GM19239 (cell line): ENCODE measurements at places on chromosomes 16 and 17.

- DNase-seq = peak; percentile 72
Observed at GRCh38 chr17:17959520-17960361, 12.5 kb downstream of the TOM1L2 start.

- DNase-seq = no peak
Observed at GRCh38 chr16:11201498-11202259, 54.3 kb downstream of the SOCS1 start.

GRCh38 chr16:21656795-21657768, 4.7 kb upstream of the IGSF6 start:
- peak; percentile 58 for DNase-seq

DNA sequence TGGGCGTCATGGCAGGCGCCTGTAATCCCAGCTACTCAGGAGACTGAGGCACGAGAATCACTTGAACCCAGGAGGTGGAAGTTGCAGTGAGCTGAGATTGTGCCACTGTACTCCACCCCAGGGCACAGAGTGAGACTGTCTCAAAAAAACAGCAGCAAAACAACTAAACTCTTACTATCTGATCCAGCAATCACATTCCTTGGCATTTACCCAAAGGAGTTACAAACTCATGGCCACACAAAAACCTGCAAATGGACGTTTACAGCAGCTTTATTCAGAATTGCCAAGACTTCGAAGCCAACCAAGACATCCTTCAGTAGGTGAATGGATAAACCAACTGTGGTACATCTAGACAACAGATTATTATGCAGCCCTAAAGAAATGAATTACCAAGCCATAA, 4.0 kb downstream of the SIAH1 start:
- DNase-seq = no peak

DNA sequence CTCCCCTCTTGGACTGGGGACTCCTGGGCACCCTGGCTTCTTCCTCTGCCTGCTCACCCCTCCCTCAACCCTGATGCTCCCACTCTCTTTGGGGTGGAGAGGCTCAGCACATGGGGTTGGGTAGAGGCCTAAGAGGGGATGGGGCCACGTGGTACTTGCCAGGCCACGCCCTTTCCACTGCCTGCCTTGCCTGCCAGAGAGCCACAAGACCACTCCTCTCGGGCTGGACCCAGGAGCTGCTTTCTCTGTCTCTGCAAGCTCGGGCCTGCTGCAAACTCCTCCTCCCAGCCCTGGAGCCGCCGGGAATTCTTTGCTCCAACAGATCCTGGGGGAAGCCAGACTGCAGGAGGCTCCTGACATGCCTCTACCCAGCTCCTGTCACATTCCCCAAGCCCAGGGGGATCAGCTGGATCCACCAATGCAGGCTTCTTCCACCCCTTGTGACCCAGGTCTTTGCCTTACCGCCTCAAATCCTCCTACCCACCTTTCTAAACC, 11.8 kb downstream of the DLX4 start:
- DNase-seq = no peak

GRCh38 chr17:66420961-66421371, 118.6 kb downstream of the PRKCA start:
- DNase-seq = no peak

GRCh38 chr17:36544044-36544306, 744 bp upstream of the GGNBP2 start:
- peak; percentile 16 for DNase-seq

- no peak for DNase-seq
Observed at GRCh38 chr17:9028988-9029570, 7.8 kb downstream of the NTN1 start.

DNA sequence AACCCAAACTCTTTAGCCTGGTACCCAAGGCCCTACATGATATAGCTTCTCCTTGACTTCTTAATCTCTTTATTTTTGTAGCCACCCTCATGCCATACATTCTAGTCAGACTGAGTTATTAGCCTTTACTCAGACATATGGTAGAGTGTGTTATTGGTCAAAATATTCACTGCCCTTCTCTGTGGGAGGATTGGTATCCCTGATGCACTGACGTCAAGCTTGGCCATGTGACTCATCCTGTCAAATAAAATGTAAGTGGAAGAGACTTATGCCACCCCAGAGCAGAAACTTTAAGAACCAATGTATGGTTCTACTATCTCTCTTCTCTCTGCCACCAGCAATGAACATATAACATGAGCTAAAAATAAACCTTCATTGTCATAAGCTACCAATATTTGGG, 12.2 kb upstream of the BEAN1 start:
- no peak for DNase-seq

- no peak for DNase-seq
Observed at GRCh38 chr17:77203436-77203835, 62.7 kb downstream of the SEC14L1 start.

DNA sequence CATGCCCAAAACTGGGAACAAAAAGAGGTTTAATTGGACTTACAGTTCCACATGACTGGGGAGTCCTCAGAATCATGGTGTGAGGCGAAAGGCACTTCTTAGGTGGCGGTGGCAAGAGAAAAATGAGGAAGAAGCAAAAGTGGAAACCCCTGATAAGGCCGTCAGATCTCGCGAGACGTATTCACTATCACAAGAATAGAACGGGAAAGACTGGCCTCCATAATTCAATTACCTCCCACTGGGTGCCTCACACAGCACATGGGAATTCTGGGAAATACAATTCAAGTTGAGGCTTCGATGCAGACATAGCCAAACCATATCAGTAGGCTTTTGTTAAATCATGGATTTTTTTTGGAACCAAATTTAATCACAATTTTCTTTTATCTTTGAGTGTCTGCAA, 24.4 kb downstream of the RBL2 start:
- DNase-seq = no peak

DNA sequence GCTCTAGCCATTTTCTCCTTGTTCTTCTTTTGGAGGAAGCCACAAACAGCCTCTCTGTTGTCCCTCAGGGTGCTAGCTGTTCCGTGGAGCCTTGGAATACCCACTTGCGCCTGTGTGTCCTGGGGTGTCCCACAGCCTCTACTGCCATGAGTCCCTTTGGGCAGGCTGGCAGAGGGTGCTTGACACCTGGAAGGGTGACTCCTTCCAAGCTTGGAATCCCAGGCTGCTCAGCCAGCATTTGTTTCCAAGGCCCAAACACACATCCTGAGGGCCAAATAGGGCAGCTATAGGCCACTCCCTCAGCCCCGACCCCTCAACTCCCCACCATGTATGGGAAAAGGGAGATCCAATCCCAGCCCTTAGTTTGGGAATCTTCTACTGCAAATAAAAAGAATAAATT, 14.9 kb downstream of the ZNHIT3 start:
- no peak for DNase-seq

DNA sequence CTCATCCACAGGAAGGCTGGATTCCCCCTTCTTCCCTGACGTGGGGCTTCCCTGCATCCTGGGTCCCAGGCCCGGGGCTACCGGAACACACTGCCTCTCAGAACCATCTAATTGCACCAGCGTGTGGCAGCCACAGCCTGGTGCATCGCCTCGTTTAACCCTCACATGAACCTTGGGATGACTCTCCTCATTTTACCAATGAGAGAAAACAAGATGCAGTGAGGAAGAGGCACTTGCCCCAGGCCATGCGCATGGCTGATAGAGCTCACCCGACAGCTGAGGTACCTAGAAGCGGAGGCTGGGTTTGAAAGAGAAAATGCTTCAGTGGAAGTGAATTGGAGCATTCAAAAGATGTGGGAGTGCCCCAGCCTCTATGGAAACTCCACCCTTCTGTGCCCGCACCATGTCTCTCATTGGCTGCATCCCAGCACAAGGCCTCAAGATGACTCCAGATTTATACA, 162.3 kb downstream of the KATNIP start:
- no peak for DNase-seq

DNA sequence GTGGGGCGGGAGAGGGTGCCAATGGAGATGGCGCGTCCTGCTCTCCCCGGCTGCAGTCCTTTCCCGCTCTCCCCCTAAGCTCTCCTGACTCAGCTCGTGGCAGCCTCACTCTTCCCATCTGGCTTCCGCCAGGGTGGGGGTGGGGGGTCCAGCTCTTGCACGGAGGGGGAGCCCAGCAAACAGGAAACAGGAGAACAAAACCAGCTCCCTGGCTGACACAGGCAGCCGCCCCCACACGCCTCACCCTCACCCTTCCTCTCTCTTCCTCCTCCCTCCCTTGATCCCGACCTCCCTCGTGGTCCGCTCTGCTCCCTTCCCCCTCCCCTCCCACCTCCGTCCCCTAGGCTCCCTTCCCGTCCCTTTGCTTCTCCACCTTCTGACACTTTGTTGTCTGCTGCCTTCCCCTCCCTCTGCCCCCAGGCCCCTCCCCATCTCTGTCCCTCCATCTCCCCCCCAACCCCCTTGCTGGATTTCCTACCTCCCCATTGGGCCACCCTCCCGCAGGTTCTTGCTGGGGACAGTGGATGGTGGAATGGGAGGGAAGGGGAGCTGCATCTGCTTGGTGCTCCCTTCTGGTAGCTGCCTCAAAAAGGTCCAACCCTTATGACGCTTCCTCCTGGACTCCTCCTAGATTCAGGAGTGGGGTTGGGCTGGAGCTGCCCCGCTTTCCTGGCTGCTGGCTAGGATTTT, 23.7 kb downstream of the ARHGAP23 start:
- DNase-seq = no peak

DNA sequence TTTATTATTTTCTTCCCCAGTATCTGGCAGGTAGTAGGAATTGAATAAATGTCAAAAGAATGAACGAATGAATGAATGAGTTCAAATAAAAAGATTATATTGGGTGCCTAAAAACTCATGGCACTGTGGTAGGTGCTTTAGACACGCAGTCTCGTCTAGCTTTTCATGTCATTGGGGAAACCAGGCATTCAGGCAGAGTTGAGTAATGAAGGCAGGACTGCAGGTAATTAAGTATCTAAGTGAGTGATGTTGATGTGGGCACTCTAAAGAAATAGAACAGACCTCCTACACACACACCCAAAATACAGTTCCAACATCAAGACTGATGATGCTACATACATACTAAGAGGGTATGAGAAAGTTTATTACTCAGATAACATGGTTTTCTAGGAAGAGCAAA, 96.6 kb downstream of the ZNF18 start:
- no peak for DNase-seq

DNA sequence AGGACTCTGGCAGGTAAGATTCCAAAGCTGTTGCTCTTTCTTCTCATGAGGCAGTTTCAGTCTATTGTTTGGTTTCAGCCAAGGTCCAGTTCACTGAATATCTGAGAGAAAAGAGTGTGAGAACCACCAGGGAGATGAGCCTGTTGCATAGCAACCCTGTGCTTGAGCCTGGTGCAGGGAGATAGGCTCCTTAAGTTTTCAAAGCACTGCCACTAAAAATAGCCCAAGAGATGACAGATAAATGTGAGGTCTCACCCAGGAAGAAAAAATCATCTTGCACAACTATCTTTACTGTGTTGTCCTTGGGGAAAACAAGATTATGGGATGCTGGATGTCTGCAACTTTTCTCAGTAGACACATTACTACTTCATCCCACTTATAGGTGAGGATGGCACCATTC, 26.2 kb upstream of the NUDT7 start:
- DNase-seq = no peak

DNA sequence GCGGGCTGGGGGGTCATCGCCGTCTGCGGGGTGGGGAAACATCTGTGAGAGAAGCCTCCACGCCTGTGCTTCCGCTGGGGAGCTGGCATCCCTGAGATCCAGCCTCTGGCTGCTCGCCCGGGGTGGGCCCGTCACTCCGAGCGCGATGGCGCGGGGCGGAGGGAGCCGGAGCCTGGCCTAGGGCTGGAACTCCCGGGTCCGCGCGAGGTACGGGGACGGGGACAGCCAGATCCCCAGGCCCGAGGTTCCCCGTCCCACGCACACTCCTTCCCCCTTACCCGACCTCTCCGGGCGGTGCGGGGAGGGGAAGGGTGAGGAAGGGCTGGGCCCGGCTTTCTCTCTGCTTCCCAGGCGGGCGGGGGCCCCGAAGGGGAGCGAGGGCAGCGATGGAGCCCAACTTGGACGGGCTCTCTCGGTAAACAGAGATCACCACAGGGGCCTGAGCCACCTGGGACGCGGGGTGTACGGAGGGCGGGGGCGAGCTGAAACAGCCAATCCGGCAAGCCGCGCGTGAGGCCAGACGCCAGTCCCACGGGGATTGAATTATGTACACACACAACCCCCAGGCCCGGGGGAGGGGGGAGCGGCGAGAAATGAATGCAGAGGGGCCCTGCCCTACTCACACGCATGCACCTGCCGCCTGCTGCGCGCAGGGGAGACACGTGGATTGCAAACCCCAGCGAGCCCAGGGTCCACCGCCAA, at the start of gene SLC16A11:
TSS of gene SLC16A11 (minus strand) at position 596 of the 702 bp plus-strand sequence. CDS start at position 17, 579 bp downstream.
- no peak for DNase-seq

DNA sequence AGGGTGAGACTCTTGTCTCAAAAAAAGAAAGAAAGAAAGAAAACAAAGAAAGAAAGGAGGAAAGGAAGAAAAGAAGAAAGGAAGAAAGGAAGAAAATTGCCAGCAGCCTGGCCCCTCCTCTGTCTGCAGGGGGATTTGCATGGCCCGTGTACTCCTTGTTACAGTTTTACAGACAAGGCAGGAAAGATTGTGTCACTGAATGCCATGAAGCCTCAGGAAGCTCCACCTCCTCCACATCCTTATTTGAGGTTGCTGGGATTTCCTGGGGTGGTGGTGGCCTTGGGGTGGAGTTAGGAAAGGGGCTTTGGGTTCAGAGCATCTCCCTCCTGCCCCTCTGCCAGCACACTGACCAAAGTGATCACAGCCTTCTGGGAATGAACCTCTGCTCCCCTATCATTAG, 23.6 kb downstream of the CFAP20 start:
- DNase-seq = no peak

GRCh38 chr16:85614338-85615013, 1.4 kb downstream of the GSE1 start:
- DNase-seq = no peak

DNA sequence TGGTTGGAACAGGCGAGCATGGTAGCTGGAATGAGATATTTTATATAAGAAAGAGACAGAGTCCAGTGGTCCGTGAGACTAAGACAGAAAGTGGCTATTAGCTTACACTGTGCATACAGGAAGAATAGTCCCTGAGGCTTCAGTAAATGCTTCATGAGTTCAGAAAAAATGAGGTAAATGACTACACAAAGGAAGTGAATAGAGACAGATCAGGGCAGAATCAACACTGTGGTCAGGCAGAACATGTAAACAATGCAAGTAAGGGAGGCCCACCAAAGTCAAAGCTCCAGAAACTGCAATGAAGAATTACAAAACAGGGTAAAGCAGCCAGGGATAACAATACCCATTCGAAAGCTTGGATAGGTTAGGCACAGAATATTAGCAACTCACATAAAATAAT, 4.8 kb downstream of the ABCA10 start:
- DNase-seq = peak; percentile 10

GRCh38 chr17:77332034-77332971, 191.5 kb downstream of the SEC14L1 start:
- DNase-seq = no peak

GRCh38 chr16:9943121-9943520, 239.1 kb downstream of the GRIN2A start:
- no peak for DNase-seq
